Lung (tissue), 17 donors: ENCODE measurements at places on chromosomes 16 and 17.
A peak's percentile ranks its signal among the peaks of the same experiment; 100 is the strongest.

DNA sequence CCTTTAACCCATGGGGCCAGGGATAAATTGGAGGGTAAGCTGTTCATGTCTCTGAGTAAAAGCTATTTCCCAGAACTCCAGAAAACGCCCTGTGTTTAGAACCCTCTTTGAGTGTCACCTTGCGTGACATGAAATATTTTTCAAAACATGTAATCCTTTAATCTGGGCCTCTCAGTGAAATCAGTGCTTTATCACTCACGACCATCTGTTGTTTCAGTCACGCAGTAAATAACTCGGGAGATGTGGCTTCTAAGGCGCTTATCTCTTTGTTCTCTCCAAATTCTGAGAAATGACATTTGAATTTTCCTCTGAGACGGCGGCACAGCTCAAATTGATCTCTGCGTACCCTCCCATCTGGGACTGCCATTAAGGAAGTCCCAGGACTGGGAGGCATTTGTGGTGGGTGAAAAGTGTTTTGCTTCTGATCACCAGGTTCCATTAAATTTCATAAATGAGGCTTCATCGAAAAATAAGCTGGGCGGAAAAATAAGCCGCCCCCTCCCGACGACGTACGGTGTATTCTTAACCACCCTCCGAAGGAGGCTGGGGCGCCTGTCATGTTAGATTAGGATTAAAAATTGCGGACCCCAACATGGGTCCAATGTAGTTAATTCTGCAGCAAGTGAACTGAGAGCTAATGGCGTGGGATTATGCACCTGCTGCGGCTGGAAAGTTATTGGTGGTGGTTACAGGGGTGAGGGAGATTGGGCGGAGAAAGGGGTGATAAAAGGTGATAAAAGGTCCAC is 12.7 kb downstream of the WFDC1 start:
- no peak for DNase-seq

DNA sequence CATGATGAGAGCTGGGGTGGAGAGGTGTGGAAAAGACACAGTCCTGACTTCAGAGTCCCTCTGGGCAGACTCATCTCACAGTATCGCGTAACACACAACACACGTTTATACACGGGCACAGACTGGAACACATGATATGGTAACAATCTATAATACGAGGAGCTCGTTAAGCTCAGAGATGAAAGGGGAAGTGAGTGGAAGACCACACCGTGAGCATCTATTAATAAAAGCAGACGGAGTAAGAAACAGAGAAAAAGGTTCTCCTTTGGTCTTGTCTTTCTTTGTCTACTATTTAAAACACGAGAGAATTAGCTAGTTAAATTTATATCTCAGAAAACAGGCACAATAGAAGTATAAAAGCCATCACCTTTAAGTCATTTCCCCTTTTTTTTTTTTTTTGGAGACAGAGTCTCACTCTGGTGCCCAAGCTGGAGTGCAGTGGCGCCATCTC is 13.5 kb downstream of the ANKRD11 start:
- no peak for DNase-seq

DNA sequence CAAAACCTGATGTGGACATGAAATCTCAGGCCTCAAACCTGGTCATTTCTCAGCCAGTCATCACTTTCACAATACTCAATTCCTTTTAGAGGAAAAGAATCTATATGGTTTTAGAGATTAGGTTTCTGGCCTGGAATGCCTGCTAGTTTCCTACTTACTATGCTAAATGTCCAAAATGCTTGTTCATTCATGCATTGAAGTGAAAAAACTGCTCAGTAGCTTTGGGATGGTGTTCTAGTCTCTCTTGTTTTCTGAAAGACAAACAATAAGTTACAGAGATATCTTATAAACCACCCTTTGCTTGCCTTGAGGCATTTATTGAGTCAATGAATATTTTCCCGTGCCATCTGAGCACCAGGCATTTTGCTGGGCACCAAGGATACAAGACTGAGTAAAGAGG is 1146.5 kb upstream of the GOT2 start:
- no peak for DNase-seq

DNA sequence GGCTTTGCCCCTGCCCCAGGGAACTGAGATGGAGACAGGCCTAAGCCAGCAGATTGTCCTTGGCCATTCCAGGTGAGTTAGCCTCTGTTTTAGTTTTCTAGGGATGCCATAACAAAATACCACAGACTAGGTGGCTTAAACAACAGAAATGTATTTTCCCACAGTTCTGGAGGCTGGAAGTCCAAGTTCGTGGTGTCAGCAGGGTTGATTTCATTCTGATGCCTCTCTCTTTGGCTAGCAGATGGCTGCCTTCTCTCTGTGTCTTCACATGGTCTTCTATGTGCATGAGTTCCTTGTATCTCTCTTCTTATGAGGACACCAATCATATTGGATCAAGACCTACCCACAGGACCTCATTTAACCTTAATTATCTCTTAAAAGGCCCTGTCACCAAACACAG is 12.8 kb downstream of the FAM20A start:
- DNase-seq: no peak

GRCh38 chr16:17369421-17370222 is 101.1 kb downstream of the XYLT1 start:
- DNase-seq: no peak

GRCh38 chr17:28041068-28041843 is 1.2 kb upstream of the NLK start:
- peak; percentile 100 for DNase-seq

DNA sequence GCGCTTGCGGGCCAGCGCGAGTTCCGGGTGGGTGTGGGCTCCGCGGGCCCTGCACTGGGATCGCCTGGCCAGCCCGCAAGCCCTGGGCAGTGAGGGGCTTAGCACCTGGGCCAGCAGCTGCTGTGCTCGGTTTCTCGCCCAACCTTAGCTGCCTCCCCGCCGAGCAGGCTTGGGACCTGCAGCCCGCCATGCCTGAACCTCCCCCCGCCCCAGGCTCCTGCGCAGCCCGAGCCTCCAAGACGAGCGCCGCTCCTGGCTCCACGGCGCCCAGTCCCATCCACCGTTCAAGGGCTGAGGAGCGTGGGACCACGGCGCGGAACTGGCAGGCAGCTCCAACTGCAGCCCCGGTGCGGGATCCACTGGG is 12.3 kb upstream of the ZFP90 start:
- no peak for DNase-seq

DNA sequence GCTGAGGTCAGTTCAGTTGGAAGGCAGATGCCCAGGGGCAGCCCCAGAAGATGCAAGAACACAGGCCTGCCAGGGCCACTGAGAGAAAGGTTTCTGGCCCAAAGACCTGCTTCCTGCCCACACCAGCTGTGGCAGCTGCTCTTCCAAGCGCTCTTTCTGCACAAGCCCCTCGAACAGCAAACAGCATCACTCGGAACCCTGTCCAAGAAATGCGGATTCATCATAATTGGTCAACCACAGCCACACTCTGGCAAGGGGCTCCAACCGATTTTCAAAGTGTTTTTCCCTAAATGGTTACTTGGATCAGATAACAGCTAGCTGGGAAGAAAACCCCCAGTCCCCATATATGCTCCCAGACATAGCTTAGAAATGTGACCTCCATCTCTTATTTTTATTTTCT is 71.1 kb upstream of the DNAH17 start:
- DNase-seq: no peak

GRCh38 chr16:86198206-86199118 is 299.5 kb downstream of the IRF8 start:
- DNase-seq: no peak

DNA sequence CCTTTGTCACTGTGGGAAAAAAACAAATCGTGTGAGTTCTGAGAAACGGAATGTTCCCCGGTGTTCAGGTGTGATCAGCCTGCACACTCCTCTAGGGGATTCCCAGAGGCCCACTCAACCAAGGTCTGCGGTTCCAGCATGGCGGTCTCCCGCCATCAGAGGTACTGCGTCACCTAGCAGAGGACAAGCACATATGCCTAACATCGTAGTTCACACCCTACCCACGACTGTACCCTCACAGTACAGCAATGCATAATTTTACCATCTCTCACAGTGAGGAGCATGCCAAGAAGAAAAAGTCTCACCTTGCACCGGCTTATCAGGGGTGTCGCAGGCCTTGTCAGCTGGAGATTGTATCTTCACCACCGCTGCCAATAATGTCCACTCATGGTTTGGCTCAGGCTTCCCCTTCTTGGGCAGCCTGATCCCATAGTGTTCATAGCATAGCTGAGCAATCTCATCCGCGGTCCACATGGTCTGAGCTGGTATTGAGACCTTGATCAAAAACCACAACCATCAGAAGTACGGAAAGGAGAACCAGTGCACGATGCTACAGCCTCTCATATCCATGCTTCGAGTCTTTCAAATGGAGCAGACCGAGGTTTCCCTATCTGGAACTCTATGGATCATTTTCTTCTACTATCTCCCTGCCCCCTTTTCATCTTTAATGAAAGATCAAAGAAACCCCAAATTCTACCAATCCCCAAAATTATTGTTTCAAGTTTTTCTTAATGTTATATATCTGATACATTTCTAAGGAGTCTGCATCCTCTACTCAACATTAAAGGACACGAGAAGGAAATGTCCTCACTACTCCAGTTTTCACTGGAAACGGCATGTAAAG is 2.5 kb downstream of the ADAT1 start:
- no peak for DNase-seq

- DNase-seq: no peak
These were observed 122.0 kb downstream of the IRF8 start for GRCh38 chr16:86020971-86021370.

- no peak for DNase-seq
These were observed 6.0 kb downstream of the MYO1D start for GRCh38 chr17:32870969-32871368.
